CD4-positive, alpha-beta T cell treated with Interleukin-4 for 4 hours (primary cell): ENCODE measurements at places on chromosomes 11 and 22.

DNA sequence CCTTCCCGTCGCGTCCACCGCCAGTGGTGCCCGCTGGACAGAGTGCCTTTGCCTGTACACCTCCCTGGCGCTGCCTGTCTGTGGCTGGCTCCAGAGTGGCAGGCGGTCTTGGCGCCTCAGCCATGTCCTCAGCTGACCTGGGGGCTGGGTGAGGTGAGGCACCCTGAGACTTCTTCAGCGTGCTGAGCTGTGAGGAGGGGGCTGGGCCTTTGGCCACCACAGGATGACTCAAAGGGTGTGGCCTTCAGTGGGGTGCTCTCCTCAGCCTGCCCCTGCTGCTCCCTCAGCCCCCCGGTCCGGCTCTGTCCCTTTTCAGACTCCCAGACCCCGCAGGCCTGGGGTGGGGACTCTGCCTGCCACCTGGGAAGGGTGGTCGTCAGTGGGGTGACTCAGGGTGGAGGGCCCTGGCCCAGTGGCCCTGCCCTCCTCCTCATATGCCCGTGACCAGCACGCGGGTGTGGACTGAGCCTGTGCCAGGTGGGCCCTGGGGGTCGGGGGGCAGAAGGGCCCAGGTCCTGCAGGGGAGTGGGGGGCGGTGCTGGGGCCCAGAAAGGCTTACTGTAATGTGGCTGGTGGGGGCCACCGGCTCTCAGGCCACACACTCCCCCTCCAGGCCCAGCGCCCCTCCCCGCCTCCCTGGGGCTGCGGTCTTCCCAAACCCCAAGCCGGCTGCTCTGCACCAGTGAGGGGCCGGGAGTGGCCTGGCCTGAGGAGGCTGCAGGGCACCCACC is 15.9 kb downstream of the CRELD2 start:
- peak; percentile 38 for DNase-seq

GRCh38 chr11:16981651-16982194 is 32.5 kb downstream of the PLEKHA7 start:
- no peak for DNase-seq

- peak; percentile 31 for DNase-seq
These were observed 29.2 kb downstream of the PDGFB start for GRCh38 chr22:39215426-39216142.

DNA sequence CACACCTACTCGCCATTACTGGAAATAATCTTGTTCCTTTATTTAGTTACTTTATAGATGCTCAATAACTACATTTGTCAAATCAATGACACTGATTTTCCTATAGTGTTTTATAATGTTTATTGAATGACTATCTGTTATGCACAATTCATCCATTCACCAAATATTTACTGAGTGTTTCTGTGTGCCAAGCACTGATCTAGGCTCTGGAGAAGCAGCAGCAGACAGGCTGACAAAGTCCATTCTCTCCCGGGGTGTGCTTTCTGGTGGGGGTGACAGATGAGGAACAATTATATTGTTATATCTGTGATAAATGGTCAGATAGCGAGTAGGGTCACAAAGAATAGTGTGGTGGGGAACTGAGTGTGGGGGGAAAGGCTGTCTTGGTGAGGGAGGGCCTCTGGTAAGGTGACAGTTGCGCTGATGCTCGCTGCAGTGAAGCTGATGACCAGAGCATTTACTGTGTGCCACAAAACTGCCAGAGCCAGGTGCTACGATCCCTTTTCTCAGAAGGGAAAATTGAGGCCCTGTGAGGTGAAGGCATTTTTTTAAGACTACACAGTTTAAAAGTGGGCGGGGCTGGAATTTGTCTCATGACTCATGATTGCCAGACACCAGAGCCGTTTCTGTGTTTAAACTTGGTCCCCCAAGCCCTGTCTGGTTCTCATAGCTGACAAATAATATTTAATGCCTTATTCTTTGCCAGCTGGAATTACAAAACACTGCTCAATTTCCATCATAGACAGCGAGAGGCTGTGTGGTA is 10.2 kb downstream of the PACS1 start:
- peak; percentile 87 for DNase-seq

- no peak for DNase-seq
These were observed 234.8 kb downstream of the GRIK4 start for GRCh38 chr11:120746376-120746775.

DNA sequence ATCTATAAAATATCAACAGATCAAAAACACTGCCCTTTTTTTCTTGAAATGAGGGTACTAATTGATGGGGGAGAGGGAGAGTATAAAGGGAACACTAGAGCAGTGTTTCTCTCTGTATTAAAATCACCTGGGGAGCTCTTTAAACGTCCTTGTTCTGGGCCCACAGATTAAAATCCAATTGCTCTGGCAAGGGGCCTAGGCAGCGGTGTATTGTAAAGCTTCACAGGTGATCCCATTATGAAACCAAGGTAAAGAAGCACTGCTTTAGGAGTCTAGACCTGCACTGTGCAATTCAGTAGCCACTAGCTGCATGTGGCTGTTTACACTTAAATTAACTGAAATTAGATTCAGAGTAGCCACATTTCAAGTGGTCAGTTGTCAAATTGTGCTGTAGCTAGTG is 3.0 kb downstream of the AQP11 start:
- no peak for DNase-seq

DNA sequence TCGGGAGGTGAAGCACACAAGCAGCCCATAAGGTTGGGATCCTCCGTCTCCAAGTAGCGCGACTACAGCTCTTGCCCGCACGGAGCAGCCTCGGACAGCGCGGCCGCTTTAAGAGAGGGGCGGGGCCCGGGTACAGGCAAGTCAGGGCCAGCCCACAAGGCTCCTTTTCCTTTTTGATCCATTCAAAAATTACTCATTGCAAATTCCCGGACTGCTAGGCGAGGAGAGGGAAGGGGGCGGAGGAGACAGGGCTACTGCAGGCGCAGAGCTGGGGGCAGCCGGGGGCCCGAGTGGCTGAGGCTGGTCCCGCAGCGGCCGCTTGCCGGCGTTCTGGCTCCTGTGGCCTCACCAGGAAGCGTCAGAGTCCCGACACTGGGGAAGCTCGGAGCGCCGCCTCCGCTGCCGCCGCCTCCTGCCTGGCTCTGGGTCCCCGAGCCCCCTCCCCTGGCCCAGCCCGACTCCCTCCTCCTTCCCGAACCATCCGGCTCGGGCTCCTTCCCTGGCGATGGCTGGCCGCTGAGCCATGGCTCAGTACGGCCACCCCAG is at the start of gene UBASH3B:
Gene UBASH3B, plus strand, starts transcription at position 196 of the 546 bp plus-strand sequence. Its CDS starts 328 bp downstream, at position 524.
- DNase-seq, result peak; percentile 56
